ENCODE measurements at places on chromosomes 11 and 22.

GRCh38 chr11:215581-216037 lies 8.1 kb downstream of the RIC8A start:
- DNase-seq, result no peak

DNA sequence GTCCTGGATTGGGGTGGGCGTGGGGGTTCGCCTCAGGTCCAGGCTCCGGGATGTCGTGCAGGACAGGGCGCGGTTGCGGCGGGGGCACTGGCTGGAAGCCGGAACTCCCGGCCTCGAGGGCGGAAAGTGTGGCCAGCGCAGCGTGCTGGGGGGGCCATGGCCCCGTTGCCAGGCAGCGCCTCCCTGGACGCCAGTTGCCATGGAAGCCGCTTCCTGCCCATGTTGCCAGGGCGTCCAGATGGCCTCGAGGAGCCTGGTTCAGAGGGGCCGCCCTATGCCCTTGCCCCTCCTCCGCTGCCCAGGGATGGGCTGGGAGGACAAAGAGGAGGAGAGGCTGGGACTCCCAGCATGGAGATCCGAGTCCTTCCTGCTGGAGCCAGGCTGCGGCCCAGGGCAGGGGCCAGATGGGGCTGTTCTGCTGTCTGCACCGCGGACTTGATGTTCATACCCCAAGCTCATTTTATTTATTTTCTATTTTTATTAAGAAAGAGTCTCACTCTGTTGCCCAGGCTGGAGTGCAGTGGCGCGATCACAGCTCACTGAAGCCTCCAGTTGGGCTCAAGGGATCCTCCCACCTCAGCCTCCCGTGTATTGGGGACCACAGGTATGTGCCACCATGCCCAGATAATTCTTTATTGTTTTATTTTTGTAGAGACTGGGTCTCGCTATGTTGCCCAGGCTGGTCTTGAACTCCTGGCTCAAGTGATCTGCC lies 4.6 kb upstream of the CCDC188 start:
- no peak for DNase-seq

GRCh38 chr11:34564406-34564805 lies 50.8 kb upstream of the ELF5 start:
- DNase-seq, result no peak

DNA sequence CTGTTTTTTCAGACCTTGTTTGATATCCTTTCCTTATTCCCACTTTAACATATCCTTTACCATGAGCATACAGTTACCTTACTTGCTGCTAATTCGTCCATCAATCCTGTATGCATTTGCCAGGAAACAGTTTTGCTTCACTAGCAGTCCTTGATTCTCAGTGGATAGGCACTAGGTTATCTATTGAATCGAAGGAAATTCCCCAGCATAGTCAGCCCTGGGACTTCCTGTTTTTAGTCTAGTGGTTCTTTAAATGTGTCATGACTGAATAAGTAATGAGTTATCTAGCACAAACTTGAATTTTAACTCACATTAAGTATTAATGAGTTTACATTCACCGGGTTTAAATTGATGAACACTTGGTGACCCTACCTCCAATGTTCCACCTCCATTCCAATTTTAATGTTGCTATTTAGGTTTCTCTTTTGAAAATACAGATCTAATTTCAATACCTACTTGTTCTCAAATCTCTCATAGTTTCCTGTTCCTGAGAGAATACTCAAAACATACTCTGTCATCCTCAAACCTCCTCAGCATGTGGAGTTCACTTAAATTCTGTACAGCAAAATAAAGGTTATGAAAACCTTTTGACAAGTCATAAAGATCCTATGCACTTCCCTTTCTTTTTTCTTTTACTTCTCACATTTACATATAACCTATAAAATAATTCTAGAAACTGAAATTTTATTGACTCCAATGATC lies 1375.1 kb upstream of the TENM4 start:
- DNase-seq, result peak; percentile 25

DNA sequence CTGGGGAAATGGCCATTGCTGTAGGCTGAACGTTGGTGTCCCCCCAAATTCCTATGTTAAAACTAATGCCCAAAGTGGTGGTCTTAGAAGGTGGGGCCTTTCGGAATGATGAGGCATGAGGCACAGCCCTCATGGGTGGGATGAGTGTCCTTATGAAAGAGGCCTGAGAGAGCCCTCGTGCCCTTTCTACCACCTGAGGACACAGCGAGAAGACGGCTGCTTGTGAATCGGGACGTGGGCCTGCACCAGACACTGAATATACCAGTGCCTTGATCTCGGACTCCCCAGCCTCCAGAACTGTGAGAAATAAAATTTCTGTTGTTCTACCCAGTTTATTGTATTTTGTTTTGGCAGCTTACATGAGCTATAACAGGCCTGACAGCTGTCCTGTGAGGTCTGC lies 162.9 kb upstream of the B3GAT1 start:
- no peak for DNase-seq

GRCh38 chr11:134592391-134592990 lies 180.4 kb upstream of the B3GAT1 start:
- DNase-seq, result peak; percentile 40

- DNase-seq, result no peak
These were observed 29.3 kb downstream of the IGLL5 start for GRCh38 chr22:22916952-22917290.

- peak; percentile 77 for DNase-seq
These were observed 935 bp downstream of the QSER1 start for GRCh38 chr11:32893343-32894148.

GRCh38 chr11:16775614-16776283 lies 37.3 kb downstream of the C11orf58 start:
- no peak for DNase-seq

DNA sequence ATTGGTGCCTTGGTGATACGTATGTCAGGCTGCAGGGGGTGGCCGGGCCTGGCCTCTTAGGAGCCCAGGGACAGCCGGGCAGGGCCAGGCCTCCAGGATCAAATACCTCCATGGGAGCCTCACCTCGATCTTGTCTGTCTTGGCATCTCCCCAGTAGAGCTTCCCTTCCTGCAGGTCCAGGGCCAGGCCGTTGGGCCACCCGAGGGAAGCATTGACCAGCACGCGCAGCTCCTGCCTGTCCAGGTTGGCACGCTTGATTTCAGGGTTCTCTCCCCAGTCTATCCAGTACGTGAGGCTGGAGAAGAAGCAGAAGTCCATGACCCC lies 137.7 kb downstream of the CRYBB2 start:
- no peak for DNase-seq

DNA sequence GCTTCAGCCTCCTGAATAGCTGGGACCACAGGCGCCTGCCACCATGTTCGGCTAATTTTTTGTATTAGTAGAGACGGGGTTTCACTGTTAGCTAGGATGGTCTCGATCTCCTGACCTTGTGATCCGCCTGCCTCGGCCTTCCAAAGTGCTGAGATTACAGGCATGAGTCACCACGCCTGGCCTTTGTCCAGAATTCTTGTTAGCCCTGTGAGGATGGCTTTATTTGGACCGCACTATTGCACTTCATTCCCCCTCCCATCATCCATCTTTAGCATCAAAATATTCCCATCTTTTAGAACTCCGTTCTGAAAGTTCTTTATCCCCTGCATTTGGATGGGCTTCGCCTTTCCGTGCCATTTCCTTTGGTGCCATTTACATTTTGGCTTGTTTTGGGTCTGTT lies 2.6 kb downstream of the SAMM50 start:
- no peak for DNase-seq

GRCh38 chr11:74971424-74971823 lies 17.3 kb upstream of the NEU3 start:
- no peak for DNase-seq

DNA sequence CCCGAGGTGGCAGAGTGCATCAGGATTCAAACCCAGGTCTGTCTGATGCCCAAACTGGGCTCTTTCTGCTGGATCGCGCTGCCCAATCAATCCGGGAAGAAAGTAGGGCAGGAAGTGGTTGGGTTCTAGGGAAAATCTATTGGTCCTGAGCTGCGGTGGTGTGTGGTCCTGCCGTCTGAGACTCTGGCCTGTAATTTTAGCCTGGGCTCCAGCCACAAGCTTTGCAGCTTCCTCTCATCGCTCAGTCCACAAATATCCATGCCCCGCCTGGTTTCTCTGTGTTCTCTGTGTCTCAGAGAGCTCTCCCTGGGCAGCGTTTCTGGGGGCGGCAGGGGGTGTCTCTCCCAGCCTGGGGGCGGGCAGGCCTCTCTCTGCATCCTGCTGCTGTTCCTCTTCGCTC lies 18.7 kb downstream of the CACNG2 start:
- DNase-seq, result no peak

DNA sequence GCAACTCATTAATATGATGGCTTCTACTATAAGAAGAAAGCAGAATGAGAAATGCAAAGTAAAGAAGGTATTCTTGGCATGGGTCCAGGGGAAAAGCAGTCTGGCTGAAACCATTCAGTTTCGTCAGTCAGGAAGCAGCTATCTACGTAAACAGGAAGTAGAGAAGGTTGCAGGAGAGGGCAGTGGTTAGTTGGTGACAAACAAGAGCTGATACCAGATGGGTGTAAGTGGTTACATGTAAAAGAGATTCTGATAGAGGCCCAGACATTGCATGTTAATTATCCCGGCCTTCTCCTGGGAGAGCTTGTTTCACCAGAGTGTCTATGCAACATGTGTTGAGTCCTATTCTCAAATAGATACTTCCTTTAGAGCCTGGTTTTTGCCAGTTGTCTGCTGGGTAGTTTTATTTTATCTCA lies 58.4 kb upstream of the PSMA1 start:
- peak; percentile 35 for DNase-seq

DNA sequence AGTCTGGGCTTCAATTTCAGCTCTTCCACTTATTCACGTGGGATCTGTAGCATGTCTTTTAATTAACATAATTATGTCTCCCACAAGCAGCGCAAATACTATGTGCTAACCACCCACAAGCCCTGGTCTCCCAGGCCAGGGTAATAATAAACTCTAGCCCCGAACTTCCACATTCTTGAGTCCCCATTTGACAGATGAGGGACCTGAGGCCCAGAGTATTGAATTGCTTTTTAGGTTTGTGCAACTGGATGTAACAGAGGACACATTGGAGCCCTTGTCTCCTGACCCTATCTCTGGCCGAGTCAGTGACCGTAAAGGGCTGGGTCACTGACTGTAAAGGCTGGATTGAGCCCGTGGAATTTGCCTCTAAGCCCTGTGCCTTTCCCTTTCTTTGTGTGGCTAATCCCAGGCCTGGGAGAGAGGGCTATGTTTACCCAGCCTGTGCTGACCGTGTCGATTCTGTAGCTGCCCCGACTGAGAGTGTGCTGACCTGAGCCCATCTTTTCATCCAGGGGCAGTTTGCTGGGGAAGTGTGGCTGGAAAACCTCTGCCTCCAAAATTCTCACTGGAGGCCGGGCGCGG lies 3.9 kb downstream of the CRYBB2 start:
- DNase-seq, result no peak

DNA sequence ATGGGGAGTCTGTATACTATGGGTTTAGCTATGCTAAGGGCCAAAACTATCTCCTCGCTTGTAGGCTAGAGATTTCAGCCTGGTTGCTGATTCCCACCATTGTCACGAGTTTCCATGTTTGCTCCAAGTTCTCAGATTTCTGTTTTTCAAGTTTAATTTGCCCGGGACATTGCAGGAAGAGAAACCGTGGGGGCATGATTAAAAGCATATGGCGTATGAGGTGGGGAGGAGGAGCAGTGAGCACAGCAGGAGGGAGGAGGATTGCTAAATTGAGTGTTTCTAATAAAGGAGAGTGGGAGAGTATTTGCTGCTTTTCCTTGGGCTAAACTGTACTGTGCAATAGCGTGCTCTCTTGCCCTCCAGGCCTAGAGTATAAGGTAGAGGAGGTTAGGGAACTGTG lies 558.4 kb downstream of the METTL15 start:
- DNase-seq, result no peak

- DNase-seq, result no peak
These were observed 5.9 kb downstream of the PRAME start for GRCh38 chr22:22553141-22553540.

GRCh38 chr11:134607963-134608750 lies 196.1 kb upstream of the B3GAT1 start:
- DNase-seq, result no peak

DNA sequence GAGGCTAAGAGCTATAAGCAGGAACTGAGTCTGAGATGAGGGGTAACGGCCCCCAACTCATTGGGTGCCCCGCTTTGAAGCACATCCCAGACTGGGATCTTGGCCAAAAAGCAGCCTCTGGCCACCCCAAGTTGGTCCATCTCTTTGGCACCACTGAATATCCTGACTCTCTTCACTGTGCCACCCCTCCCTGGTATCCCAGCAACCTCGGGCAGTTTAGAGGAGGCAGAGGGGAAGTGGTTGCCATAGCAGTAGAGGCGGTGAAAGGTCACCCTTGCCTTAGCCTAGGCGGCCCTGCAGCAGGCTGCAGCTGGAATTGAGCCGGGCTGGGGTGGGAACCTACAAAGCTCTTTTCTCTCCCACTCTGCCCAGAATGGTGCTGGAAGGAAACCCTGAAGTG lies 1.1 kb downstream of the PELI3 start:
- DNase-seq, result no peak

- no peak for DNase-seq
These were observed 10.5 kb downstream of the STARD10 start for GRCh38 chr11:72783144-72783905.

DNA sequence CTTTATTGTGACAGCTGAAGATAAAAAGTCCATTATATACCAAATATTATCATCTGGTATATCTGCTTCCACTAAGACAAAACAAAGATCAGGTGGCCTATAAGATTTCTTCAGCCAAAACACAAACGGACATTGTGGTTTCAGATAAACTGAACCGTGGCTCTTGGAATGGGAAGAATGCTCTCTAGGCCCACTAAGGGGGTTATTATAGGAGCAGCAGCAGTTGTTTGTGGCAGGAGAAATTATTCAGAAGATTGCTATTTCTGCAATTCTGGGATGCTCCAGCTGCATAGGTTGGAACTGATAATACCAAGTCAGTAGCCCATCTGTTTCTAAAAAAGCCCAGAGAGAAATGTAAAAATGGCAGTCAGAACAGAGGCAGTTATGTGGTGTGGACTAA lies 145.3 kb downstream of the NCAM1 start:
- no peak for DNase-seq

DNA sequence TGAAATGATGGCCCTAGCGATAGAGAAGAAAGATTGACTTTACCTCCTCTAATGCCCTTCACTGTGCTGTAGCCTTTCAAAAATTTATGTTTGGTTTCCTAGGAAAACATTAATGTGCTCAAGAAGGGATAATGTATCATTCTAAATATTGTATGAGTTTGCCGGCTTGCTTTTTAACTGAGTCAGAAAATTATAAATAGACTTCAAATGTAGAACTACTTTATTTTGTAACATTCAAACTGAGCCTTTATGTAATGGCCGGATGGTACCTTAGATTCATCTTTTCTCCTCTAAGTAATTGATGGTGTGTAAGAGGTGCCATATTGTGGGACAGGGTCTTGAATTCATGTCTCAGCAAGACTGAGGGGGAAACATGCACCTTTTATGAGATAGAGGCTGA lies 57.7 kb downstream of the BID start:
- DNase-seq, result no peak

DNA sequence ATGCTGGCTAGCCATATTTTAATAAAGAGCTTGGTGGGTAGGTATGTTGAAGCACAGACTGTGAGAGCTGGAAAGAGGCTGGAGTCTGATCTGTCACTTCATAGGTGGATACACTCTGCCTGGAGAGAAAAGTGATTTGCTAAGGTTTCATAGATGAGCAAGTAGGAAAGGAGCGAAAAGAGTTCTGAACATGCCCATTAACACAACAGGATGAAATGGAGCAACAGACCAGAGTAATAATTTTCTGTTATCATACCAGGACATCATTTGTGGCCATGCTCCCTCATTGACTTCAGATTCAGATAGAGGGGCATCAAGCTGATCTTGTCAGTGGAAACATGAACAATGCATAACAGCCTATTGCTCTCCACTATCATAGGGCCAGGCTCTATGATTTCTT lies 452.9 kb downstream of the JRKL start:
- no peak for DNase-seq

All from GM13976 (cell line).